ENCODE measurements at places on chromosomes 7 and 10. TPM values are rescaled to one million over a fixed set of nuclear protein-coding genes. Genes with fewer than 3 reads are reported as not detected.

The DMBT1 gene
- polyA plus RNA-seq, result 677 TPM

The CALN1 gene
- polyA plus RNA-seq, result under 0.01 TPM

The PRXL2A gene
- polyA plus RNA-seq, result 37.8 TPM

The ALOX5 gene
- polyA plus RNA-seq, result 7.2 TPM

The TMEM270 gene
- polyA plus RNA-seq, result not detected

The PWWP2B gene
- polyA plus RNA-seq, result 28.2 TPM

The OR2A12 gene
- not detected for polyA plus RNA-seq

The PDE1C gene
- 1.4 TPM for polyA plus RNA-seq

The CHAT gene
- polyA plus RNA-seq, result not detected

The CCSER2 gene
- polyA plus RNA-seq, result 10.2 TPM

The OR13A1 gene
- polyA plus RNA-seq, result not detected

The HOXA6 gene
- not detected for polyA plus RNA-seq

Measured in sigmoid colon (tissue), 7 donors.